Renal cortex interstitium (tissue), 15 donors: ENCODE measurements at places on chromosomes 4 and X. TPM values are rescaled to one million over a fixed set of nuclear protein-coding genes. Genes with fewer than 3 reads are reported as not detected.

DNA sequence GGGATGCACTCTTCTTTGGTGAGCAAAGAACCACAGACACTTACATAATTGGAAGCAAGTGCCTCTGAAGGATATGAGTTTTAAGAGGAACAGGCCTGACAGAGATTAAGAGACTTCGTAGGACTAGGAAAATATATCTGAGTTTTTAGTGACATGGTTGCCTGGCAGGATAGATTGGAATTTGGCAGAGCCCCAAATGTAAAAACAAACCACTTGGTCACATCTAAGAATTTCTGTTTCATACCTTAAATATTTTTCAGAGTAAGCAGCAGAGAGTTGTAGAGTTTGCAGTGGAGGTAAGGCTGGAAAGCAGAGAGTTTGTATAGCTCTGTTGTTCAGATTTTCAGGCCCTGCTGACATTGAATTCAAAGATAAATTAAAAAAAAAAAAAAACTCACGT, 150.1 kb upstream of the MAGEB2 start:
- DNase-seq = no peak

- no peak for DNase-seq
Measured at GRCh38 chrX:84175958-84176357, 12.0 kb downstream of the RPS6KA6 start.

TRIM60 gene
- polyA plus RNA-seq = not detected

GRCh38 chr4:77031544-77031943, 44.2 kb downstream of the CCNI start:
- DNase-seq = no peak

- DNase-seq = no peak
Measured at GRCh38 chrX:21758488-21758887, 572 bp upstream of the SMPX start.

AFM gene
- polyA plus RNA-seq = 10.8 TPM

PCDH18 gene
- polyA plus RNA-seq = 156 TPM

- DNase-seq = no peak
Measured at GRCh38 chr4:107743532-107743931, 23.5 kb upstream of the PAPSS1 start.

DNA sequence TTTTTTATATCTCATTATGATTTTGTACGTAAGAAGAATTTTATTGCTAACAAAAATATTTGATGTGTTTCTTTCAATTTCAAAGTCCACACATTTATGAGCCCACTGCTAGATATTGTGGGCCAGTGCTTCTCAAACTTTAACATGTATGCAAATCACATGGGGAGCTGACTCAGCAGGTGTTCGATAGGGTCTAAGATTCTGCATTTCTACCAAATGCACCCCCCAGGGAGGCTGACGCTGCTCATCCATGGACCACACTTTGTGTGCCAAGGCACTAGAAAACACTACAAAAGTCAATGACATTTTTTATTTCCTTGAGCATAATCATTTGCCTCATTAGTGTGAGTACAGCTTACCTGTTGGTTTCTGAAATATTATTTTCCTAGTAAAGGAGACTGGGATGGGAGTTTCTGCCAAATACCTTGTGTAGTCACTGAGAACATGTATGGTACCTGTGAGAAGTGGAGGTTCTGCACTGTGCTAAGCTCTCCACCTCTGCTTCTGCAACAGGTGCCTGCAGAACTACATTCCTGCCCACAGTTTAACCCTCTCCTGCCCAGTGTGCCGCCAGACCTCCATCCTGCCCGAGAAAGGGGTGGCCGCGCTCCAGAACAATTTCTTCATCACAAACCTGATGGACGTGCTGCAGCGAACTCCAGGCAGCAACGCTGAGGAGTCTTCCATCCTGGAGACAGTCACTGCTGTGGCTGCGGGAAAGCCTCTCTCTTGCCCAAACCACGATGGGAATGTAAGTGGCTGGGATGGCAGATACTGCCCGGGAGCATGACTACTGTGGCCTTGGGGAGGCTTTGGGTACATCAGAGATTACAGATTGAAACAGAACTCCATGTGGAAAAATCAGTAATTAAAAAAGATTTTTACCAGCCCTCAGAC, 68.9 kb upstream of the MND1 start:
- no peak for DNase-seq

H2BW2 gene
- polyA plus RNA-seq = 0.37 TPM

DNA sequence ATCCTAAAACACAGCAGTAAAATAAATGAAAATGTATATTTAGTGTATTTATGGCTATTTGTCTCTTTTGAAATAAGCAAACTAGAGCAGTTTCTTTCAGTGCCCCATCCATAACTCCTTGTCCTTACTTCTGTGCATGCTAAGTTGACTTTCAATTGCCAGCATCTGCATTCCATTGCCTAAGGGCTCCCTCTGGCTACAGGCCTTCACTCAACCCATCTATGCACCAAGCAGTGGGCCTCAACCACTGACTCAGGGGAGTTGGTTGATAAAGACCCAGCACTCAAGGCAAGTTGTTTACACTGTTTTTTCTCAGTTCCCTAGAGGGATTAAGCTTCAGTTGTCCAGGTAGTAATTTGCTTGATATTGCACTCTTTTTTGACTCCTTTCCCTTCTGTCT, 265.7 kb downstream of the IQCM start:
- DNase-seq = no peak

GRCh38 chr4:56261027-56261426, 126.3 kb downstream of the AASDH start:
- no peak for DNase-seq

DNA sequence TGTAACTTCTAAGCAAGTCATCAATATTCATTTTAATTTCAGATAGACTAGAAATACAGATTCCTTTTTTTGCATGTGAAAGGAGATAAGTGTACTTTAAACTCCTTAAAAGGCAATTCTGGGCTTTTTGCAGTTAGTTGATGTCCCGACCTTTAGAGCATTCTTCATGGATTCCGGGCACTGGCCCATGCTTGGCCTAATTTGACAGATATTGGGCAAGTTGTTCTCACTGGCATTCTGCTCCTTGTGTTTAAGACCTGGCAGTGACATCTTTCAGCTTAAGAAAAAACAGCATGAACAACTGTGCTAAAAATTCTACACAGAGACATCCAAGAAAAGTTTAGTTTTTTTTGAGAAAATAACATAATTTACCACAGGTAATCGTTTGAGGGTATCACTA, 1037.2 kb downstream of the PCDH18 start:
- DNase-seq = no peak

- DNase-seq = no peak
Measured at GRCh38 chr4:113827285-113827684, 65.7 kb upstream of the CAMK2D start.

GRCh38 chr4:94262163-94263016, 54.7 kb downstream of the SMARCAD1 start:
- no peak for DNase-seq

PAK3 gene
- polyA plus RNA-seq = 6.6 TPM

DNA sequence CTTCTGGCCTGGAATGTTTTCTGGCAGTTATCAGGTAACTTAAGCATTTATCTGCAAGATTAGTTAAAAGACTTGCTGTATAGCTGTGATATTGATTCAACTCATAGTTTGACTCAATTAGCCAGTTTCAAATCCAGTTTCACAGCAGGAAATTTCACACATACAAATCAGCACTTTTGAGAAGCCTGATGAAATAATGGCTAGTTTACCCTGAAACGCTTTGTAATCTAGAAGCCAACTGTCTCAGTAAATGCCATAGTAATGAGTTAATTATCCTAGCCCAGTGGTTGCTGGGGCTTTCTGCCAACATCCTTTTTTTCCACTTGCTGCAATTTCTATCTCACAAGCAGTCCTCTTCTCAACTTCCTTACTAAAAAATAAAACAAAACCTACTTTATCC, 53.1 kb downstream of the ARHGEF38 start:
- DNase-seq = no peak

DNA sequence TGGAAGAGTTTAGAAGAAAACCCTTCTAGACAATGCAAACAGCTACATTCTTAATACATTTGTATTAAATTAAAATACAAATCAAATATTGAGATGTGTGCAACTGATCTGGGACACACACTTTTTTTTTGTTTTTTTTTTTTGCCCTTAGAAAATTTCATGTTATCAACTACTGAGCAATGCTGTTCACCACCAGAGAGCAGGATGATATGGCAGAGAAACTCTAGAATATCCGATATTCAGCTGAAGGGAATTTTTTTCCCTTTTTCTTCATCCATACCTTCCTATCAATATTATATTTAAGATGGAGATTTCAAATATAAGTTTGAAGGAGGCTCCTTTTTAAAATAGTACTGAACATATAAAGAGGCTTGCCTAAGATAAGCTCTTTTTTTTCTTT, 1.0 kb downstream of the NDST3 start:
- no peak for DNase-seq

DNA sequence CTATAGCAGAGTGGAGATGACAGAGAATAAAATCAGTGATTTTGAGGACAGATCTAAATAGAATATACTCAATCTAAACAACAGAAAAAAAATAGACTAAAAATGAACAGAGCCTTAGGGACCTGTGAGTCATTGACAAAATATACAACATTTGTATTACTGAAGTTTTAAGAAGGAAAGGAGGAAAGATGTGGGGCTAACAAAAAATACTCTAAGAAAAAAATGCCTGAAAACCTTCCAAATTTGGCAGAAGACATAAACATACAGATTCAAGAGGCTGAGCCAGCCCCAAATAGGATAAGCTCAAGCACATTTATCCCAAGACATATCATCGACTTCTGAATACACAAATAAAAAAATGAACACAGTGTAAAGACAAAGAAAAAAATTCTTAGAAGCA, 123.6 kb upstream of the INTU start:
- no peak for DNase-seq

CT45A2 gene
- not detected for polyA plus RNA-seq

RNF175 gene
- 5.2 TPM for polyA plus RNA-seq

DNA sequence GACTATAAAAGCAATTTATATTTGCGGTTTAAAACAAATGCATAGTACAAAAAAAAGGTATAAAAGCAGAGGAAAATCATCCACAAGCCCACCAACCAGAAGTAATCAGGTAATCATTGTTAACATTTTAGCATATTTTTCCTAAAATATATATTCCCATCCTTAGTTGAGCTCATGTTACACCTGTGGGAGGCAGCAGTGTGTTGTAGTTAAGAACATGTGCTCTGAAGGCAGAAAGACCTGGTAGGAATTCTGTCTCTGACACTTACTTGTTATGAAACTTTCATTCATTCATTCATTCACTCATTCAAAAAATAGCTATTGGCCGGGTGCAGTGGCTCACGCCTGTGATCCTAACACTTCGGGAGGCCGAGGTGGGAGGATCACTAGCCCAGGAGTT, 15.4 kb upstream of the CDKL5 start:
- DNase-seq = no peak

DNA sequence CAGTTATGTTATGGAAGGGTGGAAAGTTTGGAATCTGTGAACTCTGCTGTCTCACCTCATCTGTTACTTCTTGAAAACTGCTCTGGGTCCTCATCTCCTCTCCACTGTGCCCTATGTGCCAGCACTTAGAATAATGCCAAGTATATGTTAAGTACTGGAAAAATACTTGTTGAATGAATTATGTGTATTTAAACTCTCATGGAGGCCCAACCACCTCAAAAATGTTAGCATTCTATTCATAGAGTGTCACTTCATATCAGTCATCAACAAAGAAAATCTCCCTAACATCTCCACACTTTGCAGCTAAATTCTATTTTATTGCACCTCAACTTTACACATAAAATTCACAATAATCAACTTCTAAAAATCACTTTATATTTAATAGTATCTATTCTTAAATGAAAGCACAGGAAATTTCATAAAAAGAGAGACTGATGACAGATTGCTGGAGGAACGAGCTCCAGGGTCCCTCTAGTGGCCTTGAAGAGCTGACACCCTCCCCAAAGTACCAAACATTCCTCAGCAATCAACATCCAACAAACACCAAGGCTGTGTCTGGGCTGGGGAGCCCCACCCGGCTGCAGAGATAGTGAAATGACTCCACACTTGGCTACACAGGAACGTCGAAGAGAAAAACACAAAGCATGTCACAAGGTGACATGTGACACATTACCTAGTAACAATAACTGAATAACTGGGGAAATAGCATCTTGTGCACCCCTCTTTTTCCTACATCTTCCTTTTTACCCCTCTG, 45.8 kb downstream of the SLC39A8 start:
- no peak for DNase-seq

GRCh38 chr4:126916626-126917140, 716.1 kb upstream of the INTU start:
- no peak for DNase-seq

FAM149A gene
- 47.9 TPM for polyA plus RNA-seq

GRCh38 chr4:188955066-188955465, 815.8 kb downstream of the TRIML1 start:
- DNase-seq = no peak

UNC5C gene
- polyA plus RNA-seq = 41.3 TPM

GRCh38 chr4:94341481-94342370, 910 bp downstream of the HPGDS start:
- no peak for DNase-seq

GRCh38 chr4:102610476-102610875, 109.3 kb downstream of the NFKB1 start:
- DNase-seq = no peak

MAGEB1 gene
- polyA plus RNA-seq = not detected

TRPC3 gene
- 1.0 TPM for polyA plus RNA-seq

DNA sequence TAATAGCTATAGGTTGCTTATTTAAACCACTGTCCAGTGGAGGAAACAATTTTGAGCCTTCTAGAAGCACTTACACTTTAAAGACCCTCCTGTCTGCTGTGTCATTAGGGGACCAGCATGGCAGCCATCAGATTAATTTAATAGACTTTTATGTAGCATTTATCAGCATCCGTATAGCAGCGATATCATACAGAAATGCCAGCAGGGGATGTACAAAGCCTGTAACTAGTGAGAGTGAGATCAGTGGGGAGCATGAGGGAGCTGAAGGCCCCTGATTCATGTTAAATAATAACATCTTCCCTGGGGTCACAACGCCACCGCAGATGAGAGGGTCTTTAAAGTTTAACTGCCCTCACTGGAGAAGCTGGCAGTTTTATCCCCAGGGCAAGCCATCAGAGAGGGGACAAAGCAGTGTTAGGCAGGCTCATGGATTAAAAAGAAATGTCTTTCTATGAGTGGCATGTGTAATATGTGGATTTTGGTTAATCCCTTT, 144.7 kb downstream of the PDGFRA start:
- DNase-seq = no peak

DNA sequence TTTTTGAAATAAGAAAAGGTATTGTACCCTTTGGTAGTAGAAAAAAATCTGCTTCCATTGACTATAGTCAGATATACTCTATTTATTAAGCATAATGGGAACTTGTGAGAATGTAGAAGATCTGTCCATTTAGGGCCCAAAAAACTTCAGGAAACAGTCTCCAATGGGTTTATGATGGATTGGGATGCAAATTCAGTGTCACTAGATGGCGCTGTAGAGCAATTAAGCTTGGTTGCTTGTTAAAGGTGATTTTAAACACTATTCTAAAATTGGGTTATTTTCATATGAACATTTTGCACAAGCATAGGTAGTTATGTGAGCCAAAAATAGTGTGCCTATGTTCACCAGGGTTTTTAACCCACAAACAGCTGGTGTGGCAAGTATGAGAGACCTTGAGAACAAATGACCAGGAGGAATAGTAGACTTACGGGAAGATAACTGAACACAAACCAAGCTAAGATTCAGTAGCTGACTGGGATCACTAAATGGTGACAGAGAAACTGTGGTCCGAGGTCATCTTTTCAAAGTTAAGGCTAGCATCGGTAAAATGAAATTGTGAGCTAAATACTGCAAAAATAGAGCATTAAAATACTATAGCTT, 80.3 kb upstream of the LSM6 start:
- DNase-seq = peak; percentile 27
